Muscle of leg (tissue), 16 donors: ENCODE measurements at places on chromosomes 13 and 19.
A peak's percentile ranks its signal among the peaks of the same experiment; 100 is the strongest.

GRCh38 chr19:5268801-5269200, 71.8 kb downstream of the PTPRS start:
- DNase-seq: no peak

DNA sequence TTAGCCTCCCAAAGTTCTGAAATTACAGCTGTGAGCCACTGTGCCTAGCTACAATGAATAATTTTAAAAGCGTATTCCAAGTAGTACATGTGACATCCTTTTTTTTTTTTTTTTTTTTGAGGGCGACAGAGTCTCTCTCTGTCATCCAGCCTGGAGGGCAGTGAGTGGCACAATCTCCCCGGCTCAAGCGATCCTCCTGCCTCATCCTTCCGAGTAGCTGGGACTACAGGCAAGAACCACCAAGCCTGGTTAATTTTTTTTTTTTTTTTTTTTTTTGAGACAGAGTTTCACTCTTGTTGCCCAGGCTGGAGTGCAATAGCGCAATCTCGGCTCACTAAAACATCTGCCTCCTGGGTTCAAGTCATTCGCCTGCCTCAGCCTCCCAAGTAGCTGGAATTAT, 3.8 kb upstream of the PRR12 start:
- DNase-seq: no peak

GRCh38 chr13:20779405-20779804, 5.6 kb upstream of the EEF1AKMT1 start:
- no peak for DNase-seq

DNA sequence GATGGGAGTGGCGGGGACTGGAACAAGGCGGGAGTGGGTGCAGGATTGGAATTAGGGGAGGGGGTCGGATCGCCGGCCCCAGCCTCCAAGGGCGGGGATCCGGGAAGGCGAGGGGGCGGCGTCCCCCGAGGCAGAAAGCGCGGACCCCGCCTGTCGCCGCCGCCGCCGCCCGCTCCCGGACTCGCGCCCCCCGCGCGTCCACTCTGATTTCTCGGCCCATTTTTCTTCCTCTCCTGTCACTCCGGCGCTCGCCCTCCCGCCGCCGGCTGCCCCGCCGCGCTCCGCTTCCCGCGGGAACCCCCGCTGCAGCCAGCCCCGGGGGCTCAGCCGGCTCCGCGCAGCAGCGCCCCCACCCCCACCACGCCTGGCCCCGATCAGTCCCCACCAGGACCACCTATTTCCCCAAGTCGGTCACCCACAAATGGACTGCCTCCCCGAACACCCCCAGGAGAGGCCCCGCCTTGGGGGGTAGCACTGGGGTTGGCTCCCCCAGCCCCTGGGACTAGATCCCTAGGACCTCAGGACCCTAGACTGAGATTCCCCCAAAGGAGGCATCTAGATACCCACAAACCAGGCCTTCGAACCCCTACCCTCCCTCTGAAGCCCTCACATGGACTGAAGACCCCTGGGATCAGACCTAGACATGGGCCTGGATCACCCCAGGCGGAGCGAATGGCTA, 12.6 kb upstream of the ERFL start:
- no peak for DNase-seq

DNA sequence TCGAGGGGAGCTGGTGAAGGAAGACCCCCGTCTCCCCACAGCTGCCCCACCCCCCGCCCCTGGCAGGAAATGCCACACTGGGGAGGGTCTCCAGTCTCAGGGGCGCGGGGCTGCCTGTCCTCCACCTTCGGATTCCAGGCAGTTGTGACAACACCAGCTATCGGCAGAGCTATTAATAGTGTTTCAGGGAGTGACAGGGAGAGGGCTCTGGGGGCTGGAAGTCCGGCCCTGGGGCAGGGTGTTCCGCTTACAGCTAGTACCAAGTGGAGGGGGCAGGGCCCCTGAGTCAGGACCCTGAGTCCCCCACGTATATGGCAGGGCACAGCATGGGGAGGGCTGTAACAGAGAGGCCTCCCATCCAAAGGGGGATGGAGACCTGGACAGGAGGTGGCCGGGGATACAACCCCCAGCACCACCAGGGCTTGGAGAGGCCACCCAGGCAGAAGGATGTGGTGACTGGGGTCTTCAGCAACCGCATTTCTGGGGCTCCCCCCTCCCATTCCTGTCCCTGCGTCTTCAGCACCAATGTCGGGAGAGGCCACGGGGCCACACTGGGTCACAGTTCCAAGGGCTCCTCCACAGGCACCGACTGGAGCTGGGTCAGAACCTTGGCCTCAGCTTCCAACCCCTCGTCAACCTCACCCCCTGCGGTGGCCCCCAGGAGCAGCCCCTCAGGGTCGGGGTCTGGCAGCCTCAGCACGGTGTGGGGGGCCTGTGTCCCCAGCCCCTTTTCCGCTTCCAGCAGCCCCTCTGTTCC, 3.9 kb downstream of the SIX5 start:
- peak; percentile 60 for DNase-seq

- no peak for DNase-seq
Observed at GRCh38 chr13:73292127-73292526, 233.3 kb downstream of the KLF5 start.

DNA sequence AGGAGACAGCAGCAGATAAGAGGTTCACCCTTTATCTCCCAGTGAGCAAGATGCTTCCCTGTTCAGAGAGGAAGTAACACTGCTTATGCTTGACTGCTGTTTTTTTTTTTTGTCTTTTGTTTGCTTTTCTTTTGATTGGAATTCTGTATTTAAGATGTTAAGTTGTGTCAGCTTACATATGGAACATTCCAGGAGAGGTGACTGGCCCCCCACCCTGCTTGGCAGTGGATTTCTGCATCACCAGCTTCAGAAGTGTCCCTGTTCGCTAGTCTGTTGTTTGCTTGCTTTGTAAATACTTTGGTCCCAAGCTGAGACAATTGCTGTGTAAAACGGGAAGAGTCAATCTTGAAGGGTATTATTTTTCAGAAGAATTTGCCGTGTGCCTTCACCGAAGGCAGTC, 43.0 kb downstream of the IFT88 start:
- no peak for DNase-seq

DNA sequence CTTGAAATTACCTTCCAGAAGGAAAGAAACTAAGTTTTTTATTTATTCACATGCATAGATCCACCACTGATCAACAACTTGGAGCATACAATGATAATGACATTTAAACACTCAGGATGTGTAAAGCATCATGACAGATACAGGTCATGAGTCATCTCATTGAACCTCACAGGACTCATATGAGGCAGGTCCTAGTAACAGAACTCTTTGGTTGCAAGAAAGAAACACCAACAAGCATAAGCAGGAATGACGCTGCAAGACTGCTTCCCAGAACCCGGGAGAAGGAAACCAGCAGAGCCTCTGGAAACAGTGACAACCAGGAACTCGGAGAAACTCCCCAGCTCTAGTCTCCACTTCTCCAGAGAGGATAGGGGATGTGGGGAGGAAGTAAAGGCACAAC, 60.8 kb upstream of the IPO5 start:
- DNase-seq: no peak

DNA sequence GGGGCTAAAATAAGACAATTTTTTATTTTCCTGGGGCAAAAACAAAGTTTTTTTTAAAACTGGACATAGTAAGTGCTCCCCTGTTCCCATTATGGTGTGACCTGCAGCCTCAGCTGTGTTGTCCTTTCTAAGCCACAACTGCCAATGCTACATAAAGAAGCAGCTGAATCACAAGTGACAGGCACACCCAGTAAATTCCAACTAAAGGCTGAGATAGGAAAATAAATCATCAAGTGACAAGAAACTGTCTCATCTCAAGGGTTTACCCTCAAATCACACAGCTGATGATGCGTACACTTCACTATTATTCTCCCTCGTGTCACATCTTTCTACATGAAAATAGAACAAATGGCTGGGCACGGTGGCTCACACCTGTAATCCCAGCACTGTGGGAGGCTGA, 28.7 kb downstream of the STK24 start:
- DNase-seq: no peak
